ENCODE measurements at places on chromosomes 5 and 9.

DNA sequence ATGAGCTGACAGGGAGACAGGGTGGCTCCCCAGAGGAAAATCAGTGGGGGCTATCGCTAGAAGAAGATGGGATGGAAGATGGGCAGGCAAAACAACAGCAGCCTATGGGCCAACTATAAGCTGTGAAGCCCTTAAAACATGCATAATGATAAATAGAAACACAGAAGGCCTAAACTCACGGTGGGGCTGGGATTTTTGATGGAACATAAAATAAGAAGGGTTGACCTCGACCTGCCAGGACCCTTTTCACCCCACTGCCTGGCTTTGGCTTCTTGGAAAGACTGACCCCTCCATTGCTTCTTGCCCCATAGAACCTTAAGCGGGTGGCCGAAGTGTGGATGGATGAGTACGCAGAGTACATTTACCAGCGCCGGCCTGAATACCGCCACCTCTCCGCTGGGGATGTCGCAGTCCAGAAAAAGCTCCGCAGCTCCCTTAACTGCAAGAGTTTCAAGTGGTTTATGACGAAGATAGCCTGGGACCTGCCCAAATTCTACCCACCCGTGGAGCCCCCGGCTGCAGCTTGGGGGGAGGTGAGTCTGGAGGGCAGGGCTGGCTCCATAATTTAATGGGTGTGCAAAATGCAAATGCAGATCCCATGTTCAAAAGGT is 36.5 kb upstream of the SAP30L start:
- DNase-seq: no peak

DNA sequence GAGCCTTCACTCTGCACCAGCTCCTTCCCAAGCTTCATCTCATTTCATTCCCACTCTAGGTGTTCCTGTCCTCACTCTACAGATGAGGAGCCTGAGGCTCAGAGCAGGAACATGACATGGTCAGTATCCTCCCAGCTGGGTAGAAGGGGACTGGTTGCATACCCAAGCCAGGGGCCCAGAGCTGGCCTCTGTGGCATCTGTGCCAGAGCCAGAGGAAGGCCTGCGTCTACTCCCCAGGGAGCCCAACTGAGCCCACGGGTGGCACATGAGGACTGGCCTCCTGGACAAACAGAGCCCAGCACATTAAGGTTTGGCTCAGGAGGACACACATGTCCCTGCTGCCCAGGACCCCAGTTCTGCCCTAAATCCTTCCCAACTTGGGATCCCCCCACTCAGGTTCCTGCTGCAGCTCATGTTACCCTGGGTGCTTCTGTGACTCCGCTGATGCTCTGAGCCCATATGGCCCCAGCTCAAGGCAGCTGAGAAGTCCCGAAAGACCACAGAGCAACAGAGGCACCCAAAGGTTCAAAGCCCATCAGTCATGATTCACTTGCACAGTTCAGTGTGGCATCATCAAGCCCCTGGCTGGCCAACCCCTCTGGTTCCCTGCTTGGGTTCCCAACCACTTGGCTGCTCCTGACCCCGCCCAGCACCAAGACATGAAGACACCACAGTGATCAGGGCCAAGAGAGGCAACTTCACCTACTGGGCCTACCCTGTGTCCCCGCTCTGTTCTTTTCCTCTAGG is 8.5 kb upstream of the NEURL1B start:
- DNase-seq: no peak

DNA sequence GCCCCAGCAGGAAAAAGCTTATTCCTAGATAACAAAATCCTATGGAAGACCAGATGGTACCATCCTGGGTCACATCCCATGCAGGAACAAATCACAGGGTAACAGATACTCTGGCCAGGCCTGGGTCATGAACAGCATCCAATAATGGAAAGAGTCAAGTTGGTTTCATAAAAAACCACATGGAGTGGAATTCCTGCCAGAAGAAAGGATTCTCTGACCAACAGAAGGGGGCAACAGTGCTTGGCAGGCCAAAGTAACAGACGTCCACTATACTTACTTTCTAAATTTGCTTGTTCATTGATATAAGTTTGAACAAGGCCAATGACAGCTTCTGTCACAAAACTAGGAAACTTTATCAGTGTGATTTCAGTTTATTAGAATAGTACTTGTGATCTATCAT is 273.5 kb downstream of the ARRDC3 start:
- no peak for DNase-seq

DNA sequence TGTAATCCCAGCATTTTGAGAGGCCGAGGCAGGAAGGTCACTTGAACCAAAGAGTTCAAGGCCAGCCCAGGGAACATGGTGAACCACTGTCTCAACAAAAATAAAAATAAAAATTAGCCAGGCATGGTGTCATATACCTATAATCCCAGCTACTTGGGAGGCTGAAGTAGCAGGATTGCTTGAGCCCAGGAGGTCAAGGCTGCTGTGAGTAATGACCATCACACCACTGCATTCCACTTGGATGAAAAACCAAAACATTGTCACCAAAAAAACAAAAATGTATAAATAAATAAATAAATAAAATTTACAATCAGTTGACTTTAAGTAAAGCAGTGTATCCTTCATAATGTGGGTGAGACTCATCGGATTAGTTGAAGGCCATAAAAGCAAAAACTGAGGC is 541.4 kb downstream of the CSNK1G3 start:
- no peak for DNase-seq

DNA sequence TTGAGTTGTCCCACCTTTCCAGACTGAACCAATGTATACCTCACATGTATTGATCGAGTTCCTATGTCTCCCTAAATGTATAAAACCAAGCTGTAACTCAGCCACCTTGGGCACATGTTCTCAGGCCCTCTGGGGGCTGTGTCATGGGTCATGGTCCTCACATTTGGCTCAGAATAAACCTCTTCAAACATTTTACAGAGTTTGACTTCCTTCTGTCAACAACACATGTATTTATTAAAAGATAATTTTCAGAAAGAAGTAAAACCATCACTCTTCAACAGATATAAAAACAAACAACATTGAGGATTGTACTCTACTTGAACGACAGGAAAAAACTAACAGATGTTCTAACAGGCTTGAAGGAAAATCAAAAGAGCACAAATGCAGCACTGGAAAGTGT is 4.5 kb downstream of the CMBL start:
- DNase-seq: no peak

- DNase-seq: no peak
Observed at GRCh38 chr9:106119176-106119575, 424.8 kb downstream of the TMEM38B start.

DNA sequence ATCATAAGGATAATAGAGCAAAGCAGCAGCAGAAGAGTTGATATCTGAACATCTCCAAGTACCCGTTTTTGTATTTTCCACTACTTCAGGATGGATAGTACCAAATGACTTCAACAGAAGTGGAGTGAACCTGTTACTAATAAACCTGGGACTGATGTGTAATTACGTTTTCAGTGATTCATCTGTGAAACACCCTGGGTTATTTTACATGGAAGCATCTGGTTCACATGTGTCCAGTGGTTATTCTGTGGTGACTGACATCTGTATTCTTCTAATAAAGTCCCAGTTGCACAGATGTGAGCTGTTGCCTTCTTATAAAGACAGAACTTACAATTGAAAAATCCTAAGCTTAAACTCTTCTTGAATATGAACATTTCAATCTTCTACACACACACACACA is 139.7 kb upstream of the VCAN start:
- DNase-seq: peak; percentile 41

DNA sequence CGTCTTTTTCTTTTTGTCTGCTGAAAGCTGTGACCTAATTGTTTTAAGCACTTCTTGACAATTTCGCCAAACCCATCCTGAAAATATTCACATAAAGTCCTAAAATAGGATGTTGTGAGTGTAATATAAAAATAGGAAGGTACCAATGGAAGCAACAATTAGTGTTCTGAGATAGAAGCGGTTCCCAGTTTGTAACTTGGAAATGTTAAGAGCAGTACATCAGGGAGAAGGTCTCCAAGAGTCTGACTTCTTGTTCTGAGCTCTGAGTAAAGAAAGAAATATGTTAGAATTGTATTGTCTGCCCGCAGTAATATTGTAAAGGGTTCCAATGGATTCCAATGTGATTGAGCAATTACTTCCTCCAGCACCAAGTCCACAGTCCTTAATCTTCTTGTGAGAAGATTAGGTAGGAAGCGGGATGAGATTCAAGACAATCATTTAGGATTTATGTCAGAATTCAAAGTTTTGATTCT is 3.9 kb downstream of the VCAN start:
- peak; percentile 71 for DNase-seq

DNA sequence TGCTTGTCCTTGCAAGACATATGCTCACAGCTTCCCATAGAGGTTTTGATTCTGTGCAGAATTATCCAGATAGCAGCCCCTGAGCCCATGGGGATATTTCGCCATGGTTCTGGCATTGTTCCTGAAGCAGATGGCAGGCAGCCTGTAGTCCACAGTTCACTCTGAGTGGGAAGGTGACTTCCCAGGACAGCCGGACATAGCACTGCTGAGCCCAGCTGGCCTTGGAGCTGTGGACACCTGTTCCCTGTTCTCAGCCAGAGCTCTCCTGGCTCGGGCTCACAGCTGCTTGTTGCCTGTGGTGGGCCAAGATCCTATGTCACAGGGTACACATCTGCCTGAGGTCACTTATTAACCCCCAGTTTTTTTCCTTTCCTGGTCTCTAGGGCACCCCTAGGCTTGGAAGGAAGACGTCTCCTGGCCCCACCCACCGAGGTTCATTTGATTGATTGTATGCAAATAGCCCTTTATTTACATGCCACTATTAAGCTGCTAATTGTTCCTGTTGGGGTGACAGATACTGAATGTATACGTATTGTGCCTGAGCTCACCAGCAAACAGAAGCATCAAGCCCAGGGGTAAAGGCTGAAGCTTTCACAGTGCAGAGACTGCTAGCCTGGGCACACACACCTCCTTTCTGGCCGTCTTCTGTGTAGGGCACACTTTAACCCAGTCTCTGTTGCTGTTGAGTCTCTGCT is 96.6 kb upstream of the DMRT1 start:
- no peak for DNase-seq

- no peak for DNase-seq
Observed at GRCh38 chr5:172958331-172959046, 735 bp upstream of the RPL26L1 start.

DNA sequence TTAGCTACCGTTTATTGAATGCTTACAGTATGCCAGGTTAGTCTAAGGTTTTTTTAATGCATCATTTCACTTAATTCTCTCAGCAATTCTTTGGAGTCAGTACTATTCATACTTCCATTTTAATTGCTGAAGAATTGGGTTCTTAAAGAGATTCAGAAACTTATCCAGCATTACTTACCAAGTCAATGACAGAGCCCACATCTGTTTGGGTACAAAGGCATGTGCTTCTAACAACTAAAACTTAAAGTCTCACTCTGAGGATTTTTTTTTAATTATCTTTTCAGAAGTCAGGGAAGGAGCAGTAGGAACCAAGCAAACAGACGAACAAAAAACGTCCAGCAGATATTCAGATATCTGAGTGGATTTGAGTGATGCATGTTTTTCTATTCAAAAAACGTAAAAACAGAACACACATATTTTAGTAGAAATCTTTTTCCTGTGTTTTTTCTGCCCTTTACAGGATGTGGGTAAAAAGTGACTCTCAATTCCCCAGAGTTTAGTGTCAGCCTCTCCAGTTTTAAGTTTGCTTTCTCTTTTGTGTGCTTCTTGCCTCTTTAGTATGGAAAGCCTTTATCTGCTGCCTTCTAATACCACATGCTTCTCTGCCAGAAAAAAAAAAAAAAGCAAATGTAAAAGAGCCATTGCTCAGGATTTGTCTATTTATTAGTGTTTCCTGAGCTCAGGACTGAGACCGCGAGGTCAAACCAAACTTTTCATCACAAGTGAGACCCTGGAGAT is 118.0 kb downstream of the PRKACG start:
- DNase-seq: no peak

GRCh38 chr5:147629196-147629595 is 119.3 kb upstream of the DPYSL3 start:
- DNase-seq: no peak

DNA sequence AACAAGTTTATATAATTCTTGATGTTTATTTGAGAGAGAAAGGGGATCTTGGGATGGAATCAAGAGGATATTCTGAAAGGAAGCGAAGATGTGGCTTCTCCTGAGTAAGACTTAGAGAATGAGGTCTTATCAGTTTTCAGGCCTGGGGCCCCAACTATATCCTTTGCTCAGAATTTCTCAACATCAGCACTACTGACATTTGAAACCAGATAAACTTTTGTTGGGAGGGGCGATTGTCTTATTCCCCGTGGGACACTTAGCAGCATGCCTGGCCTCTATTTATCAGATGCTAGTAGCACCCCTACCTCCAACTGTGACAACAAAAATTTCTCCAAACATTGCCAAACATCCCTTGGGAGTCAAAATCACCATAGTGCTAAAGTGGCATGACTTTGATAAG is 567.7 kb downstream of the MAT2B start:
- no peak for DNase-seq

GRCh38 chr5:73171495-73171894 is 1.5 kb upstream of the TMEM174 start:
- no peak for DNase-seq

DNA sequence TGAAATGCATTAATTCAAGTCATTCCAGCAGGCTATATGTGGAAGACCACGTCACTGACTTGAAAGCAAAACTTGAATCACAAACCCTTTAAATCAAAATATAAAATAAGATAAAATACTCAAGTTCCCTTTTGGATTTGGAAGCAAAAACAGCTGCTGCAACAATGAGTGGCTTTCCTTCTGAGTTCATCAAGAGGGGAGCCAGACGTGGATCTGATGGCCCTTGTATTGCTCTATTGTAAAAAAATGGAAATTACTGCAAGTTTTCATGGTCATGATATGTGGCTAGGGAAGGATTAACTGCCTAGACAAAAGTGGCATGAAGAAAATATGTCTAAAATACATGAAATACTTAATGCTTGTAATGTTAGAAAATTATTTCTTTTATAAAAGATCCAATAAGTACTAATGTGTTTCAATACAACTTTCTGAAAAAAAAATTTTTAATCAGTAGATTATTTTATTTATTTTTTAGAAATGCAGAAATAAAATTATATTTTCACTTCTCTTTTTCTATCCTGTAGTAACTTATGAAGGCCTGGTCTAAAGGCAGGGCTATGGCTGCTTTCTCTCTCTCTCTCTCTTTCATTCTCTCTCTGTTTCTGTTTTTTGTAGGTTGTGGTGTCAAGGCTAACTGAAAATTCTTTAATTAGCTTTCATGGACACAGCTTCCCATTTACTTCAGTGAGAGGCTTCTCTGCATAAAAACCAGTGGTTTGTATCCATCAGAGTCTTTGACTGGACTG is 24.0 kb downstream of the LIX1 start:
- DNase-seq: no peak

DNA sequence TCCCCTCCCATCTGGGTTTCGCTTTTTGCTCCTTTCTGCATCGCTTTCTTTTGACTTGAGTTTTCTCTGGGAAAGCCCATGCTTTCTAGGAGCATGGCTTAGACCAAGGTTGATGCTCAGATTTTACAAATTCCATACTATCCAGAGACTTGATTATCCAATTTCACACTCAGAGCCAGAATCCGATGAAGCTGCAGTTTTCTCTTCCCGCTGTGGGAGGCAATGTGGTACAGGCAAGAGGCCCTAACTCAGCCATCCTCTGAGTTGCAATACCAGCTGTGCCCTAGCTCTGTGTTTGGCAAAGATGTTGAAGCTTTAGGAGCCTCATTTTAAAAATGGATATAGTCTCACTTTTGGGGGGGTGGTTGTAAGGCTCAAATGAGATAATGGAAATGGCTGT is 85.1 kb downstream of the BRINP1 start:
- DNase-seq: no peak

Data from HS-5 (cell line).